ENCODE measurements at places on chromosomes 1 and 21.

- no peak for DNase-seq
These were observed 17.9 kb downstream of the CSTB start for GRCh38 chr21:43758111-43758641.

DNA sequence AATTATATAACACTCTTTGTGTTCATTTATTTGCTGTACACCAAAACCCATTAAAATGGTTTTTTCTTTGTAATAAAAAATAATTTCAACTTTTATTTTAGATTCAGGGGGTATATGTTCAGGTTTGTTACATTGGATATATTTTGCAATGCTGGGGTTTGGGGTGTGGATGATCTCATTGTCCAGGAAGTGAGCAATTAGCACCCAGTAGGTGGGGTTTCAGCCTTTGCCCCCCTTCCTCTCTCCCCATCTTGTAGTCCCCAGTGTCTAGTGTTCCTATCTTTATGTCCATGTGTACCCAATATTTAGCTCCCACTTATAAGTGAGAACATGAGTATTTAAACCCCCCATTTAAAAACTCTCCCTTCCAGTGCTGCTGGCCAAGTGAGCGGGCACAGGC is 184.6 kb downstream of the RHOU start:
- peak; percentile 16 for DNase-seq

- DNase-seq, result no peak
These were observed 19.5 kb downstream of the TGFBR3 start for GRCh38 chr1:91866425-91866824.

DNA sequence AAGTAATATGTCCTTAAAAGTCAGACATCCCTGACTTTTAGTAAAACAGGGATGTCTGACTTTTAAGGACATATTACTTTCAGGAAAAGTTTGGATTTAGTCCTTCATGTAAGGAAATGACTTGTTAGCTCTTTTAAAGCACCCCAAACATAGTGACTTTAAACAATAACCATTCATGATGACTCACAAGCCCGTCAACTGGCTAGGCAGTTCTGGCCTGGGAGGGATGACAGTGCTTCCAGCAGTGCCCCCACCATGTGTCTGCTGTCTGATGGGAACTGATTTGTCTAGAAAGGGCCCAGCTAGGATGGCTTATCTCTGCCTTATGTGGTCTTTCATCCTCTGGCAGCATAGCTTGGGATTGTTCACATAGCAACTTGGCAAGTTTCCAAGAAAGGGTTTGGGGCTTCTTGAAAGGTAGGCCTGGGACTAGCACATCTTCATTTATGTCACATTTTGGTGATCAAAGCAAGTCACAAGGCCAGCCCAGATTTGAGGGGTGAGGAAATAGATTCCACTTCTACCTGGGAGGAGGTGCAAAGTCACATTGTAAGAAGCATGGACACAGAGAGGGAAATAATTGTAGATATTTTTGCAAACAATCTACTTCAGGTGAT is 143.5 kb downstream of the C1orf94 start:
- no peak for DNase-seq
